ENCODE measurements at places on chromosomes 5 and 9.

DNA sequence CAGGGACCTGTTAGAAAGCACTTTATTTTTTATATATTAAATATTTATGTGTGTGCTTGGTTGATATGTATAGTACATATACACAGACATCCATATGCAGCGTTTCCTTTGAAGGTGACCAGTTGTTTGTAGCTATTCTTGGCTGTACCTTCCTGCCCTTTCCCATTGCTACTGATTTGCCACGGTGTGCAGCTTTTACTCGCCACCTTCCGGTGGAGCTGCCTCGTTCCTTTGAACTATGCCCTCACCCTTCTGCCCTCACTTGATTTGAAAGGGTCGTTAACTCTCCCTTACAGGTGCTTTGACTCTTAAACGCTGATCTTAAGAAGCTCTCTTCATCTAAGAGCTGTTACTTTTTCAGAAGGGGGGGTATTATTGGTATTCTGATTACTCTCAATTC lies 20.5 kb downstream of the RGMB start:
- DNase-seq, result no peak

GRCh38 chr9:130707225-130707976 lies 13.8 kb downstream of the EXOSC2 start:
- peak; percentile 64 for DNase-seq

DNA sequence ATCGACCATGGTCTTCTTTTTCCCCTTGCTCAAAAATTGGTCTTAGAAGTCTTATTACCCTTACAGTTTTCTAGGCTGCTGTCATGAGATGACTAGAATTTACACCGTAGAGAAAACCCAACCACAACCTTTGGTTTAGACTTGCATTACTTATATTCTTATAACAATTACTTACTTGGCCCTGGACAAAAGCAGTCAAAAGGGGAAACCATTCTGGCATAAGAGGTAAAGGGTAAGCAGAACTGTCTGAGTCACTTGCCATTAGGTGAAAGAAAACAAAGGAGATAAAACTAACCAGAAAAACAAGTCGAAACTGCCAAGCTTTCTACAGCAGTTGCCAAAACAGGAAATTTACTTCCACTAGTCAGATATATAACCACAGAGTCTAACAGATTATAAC lies 17.9 kb downstream of the TMEM245 start:
- peak; percentile 85 for DNase-seq

DNA sequence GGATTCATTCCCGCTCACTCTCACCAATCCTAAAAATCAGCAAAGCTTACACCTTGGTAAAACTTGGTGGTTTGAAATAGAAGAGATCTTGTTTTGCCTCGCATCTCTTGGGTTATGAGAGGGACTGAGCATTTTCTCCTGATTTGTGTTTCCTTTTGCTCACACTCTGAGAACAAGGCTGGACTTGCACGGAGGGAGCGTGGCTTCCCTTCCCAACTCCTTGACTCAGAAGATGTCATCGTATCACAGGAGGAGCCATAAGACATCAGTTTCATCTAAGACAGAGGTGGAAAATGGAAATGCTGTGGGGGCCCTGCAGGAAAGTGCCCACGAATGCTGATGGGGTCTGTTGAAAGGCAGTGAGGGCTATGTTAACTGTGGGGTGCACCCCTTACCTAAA lies 37.4 kb downstream of the CTSL start:
- DNase-seq, result no peak

- peak; percentile 12 for DNase-seq
Measured at GRCh38 chr5:125129151-125129806, 382.8 kb upstream of the ZNF608 start.

DNA sequence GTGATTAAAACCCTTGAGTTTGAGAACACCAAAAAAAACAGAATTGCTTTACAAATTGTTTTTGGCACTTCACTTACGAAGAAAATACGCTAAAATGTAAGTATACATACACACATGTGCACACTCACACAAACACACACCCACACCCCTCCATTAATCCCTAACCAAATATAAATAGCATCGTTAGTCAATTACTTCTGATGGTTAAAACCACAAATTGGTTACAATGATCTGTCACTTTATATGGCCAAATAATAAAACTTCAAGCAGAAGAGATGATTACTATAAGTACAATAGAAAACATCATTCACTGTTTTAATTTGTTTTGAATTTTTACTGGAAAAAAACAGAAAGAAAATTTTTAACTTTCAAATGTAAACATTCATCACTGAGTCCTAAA lies 103.5 kb downstream of the NFIB start:
- DNase-seq, result no peak

GRCh38 chr5:109168151-109168550 lies 241.6 kb downstream of the PJA2 start:
- no peak for DNase-seq

Data from Daoy (cell line).